ENCODE measurements at places on chromosomes 12 and 14.

- DNase-seq = no peak
These were observed 14.4 kb downstream of the MYBPC1 start for GRCh38 chr12:101609198-101609597.

DNA sequence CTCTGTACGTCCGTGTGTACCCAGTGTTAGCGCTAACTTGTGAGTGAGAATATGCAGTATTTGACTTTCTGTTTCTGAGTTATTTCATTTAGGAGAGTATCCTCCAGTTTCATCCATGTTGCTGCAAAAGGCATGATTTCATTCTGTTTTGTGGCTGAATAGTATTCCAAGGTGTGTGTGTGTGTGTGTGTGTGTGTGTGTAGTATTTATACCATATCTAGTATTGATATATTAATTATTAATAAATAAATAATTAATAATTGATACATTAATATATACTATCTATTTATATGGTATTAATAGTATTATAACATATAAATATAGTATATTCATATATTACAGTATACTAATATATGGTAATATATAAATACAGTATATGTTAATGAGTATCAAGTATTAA lies 101.8 kb upstream of the CCND2 start:
- DNase-seq = no peak

DNA sequence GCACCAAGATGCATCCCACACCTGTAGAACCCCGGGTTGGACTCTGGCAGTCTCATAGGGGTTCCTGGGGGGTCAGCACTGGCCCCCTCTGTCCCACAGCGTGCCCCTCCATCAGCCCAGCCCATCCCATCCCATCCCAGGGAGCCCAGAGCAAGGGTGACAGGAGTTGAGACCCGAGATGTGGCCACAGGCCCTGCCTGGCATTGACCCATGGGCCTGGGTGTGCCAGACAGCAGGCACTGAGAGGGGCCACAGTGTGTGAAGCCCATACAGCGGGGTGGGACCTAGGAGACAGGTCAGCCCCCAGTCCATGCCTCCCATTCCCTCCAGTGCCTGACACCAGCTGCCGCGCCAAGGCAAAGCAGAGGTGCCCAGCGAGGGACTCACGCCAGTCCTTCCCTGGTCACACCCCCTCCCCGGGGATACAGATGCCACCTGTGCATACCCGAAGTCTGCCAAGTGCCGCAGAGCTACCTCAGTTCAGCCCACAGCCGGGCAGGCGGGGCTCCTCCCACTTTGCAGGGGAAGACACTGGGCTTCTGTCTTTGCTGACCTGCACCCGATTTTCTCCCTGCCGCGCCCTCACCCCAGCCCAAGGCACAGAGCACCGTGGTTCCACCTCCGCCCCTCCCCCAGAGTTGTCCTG lies 50.4 kb downstream of the CYP46A1 start:
- no peak for DNase-seq

DNA sequence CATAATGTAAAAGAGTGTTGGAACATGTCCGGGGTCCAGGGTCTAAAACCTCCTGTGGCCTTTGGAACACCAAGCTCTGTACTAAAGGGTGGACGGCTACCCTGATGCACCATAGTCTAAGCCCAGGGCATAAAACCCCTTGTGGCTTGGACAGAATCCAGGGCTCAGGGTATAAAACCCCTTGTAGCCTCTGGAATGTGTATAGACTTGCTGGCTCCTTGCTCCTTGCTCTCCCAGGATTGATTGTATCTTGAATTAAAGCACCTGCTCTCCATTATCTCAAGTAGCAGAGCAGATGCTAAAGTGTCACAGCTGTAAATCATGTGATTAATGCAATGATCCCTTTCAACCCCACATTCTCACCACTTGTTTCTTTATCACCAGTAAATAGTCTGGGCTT lies 556.5 kb downstream of the LRFN5 start:
- no peak for DNase-seq

DNA sequence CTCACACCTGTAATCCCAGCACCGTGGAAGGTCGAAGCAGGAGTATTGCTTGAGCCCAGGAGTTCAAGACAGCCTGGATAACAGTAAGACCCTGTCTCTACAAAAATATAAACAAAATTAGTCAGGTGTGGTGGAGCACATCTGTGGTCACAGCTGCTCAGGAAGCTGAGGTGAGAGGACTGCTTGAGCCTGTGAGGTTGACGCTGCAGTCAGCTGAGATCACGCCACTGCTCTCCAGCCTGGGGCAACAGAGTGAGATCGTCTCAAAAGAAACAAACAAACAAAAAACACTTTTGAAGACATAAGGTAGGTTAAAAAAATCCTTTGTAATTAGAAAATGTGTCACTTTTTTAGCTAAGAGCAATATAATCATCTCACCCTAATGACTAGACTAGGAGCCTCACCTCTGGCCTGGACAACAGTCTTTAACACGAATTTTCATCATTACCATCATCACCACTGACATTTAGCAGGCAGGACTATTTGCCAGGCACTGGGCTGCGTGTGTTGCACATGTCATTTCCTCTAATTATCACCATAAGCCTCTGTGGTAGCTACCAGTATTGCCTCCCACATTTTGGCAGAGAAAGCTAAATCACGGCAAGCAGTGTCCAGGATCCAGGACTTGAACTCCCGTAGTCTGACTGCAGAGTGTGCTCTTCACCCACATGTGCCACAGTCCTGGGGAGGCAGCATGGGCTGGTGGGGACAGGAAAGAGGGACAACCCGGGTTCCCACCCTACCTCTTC lies 4.6 kb upstream of the SYCP3 start:
- no peak for DNase-seq

DNA sequence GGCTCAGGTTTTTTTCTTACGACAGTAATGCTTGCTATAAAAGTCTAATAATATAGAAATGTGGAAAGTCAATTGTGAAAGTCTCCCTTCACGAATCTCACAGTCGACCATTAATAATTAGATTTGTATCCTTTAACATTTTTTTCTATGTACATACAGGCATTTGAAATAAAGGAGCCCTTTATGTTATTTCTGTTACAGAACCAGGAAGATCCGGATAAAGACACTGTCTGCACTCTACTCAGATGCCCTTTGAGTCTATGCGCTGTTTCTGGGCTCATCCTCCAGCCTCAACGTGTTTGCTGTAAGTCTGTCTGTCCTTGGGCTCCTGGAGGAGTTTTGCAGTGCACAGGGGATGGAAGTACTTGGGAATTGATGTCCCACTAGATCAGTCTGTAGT lies 212.2 kb upstream of the ATP2B1 start:
- DNase-seq = peak; percentile 11

DNA sequence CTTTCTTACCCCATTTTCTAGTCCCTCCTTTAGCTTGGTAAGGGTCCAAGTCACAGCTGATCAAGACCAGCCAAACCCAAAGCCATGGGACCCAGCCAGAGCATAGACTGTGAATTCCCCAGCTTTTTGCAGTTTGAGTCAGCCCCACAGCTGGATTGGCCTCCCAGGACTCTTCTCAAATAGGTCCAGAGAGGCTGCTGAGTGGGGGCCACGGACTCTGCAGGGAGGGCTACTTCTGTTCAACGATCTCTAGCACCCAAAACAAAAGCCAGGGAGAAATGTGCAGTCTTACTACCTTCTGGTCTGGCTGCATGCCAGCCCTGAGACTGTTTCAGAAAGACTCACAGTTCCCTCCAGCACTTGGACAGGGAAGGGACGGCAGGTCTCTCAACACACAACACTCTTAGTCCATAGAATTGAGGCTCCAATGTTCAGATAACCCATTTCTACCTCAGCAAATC lies 1.6 kb downstream of the VDR start:
- DNase-seq = peak; percentile 76

DNA sequence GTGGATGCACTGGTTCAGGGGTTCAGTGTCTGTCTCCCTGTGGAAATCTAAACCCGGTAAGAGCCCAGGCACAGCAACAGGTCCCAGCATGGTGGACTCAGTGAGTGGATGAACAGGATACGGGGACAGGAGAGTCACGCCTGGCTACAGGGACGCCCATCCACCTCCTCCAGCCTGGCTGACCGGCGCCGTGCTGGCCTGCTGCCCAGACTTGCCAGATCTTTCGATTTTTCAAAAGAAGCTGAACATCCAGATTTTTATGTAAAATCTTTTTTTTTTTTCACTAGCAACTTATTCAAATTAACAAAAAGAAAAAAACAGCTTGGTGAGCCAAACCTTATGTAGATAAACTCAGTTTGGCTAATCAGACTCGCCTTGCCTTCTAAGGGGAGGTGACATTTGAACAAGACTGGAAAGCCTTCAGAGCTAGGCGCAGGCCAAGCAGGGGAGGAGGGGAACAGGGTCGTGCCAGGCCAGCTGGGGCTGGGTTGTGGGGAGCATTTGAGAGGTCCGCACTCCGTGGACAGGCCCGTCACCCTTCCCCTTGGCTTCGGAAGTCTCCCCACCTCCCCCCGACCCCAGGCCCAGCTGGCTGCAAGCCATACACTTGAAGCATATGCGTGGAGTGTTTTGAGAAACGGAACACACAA lies 87.8 kb upstream of the NCOR2 start:
- DNase-seq = peak; percentile 68

- no peak for DNase-seq
These were observed 89.3 kb downstream of the IRF2BPL start for GRCh38 chr14:76939015-76939742.

- DNase-seq = no peak
These were observed 82.2 kb upstream of the GPR68 start for GRCh38 chr14:91326514-91327249.

DNA sequence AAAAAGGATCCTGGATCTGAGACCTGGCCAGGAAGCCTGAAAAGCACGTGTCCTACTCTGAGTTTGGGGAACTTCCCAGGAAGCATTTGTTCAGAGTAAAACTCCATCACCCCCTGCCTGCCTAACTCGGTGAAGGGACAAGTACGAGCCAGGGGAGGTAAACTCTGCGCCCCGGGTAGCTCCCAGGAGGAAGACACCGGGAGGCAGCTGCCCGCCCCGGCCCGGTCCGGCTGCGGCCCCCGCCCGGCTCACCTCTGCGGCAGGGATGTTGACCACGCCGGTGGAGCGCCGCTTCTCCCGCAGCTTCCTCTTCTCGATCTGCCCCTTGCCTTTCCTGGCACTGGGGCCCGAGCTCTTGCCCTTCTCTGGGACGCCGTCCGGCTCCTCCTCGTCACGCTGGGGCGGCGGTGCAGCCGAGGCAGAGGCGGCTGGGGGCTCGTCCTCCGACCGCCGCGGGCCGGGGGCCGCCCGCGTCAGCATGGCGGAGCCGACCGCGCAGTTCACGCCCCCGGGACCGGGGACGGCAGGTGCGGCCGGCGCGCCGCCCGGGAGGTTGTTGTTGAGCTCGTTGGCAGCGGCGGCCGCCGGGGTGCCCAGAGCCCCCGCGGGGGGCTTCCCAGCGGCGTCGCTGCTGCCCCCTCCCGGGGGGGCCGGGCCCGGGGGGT lies 1.2 kb downstream of the PAWR start:
- DNase-seq = peak; percentile 46

DNA sequence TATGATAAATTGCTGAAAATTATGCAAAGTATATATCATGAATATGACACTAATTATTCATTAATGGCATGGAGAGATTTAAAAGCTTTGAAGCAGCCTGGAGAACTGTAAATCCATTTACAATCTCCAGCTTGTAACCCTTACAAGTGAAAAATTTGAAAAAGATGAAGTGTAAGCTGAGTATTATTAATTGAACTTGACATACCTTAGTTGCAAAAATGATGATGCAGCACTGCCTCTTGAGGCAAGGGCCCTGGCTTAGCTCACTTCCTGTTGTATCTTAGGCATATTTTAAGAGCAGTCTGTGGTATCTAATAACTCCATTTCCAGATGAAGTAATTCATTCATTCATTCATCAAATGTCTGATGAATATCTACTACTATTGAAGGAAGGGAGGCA lies 158.6 kb downstream of the ANO4 start:
- no peak for DNase-seq

DNA sequence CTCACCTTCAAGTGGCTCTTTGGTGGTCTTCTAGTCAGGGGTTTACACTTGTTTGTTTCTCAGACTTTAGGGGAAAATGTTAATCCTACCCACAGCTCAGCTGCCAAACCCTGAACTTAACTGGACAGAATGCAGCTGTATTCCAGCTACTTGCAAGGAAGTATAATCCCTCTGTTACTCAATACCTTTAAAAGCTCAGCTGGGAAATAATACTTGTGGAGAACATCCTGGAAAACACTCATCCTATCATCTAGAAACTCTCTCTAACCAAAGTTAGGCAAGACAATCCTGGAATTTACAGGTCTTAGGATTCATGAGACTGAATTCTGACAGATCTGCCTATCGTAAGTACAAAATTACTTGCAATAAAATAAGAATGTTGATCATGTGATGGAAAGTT lies 404.1 kb downstream of the ADAMTS20 start:
- DNase-seq = peak; percentile 42
